Left lobe of liver (tissue), 2 donors: ENCODE measurements at places on chromosomes 6 and 20.

DNA sequence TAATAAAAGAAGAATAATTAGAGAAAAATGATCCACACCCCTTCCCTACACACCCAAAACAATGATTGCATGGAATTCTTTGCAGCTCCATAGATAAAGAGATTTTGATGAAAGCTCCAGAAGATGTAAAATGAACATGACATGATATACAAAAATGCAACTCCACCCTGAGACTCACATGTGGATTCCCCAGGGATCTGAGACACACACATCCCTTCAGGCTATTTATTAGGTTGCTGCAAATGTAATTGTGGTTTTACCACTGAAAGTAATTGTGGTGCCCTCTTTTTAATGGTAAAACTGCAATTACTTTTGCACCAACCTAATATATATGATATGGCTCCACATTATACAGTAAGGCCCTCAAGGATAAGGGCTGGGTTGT, 40.4 kb upstream of the TBC1D7 start:
- DNase-seq: no peak

DNA sequence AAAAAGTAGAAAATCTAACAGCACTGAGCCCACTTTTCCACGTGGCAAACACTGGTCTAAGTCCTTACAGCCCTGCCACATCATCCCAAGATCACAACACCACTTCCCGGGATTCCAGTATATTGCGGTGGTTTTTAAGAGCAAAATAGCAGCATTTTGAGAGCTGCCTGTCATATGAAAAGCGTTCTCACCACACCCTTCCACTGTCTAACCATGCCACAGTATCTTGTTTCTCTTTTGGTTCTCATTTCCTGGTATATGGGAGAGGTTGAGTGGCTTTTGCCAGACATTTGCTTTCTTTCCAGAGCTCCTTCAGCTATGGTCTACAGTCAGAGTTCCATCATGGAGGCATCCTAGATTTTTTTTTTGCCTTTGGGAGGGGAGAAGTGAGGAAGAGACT, 243.0 kb downstream of the TSHZ2 start:
- no peak for DNase-seq

DNA sequence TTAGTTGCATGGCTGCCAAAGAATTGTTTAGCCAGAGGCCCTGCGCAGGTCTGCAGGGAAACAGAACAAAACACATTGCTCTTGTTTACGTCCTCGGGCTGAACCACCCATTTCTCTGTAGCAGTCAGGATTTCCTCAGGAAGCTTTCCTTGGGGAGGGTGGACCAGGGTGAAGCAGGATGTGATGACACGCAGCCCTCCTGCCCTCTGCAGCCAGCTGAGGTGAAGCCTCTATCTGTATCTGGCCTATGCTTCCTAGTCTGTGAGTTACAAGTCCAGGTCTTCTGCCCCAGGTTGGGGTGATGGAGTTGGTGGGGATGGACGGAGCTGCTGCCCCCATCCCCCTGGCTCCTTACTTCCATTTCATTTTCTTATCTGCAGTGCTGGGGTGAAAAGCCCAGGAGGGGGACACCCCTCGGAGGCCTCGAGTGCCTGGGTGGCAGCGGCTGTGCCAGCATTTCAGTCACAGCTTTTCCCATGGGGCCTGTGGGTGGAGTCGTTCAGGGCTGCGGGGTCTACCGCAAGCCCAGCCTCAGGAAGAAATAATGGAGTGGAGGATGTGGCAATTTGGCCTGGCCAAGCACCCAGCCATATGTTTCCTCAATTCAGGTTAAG, 24.9 kb downstream of the SASH1 start:
- DNase-seq: peak; percentile 46

GRCh38 chr6:117552618-117553017, 49.7 kb downstream of the GOPC start:
- no peak for DNase-seq

DNA sequence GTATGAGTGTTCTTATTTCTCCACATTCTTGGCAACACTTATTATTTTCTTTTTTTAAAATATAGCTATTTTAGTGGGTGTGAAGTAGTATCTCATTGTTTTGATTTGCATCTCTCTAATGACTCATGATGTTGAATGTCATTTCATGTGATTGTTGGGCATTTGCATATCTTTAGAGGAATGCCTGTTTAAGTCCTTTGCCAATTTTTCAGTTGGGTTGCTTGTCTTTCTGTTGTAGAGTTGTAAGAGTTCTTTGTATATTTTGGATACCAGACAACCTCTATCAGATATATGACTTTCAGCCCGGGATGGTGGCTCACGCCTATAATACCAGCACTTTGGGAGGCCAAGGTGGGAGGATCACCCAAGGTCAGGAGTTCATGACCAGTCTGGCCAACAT, 5.1 kb upstream of the POPDC3 start:
- DNase-seq: no peak

DNA sequence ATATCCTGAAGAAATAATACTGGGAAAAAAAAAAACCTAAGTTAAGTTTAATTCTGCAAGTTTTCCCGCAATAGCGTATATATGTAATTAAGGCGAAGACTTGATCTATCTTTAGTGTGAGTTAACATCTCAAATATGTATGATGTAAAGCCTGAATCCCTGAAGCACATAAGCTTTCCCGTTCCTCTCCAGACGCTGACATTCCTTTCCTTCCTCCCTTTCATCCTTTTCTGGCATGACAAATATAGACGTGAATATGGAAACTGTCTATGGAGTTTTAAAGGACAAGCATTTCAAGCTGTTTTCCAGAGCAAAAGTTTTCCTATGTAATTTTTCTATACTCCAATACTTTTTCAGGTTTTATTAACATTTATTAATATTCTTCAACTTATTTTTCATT, 637.0 kb downstream of the COL12A1 start:
- no peak for DNase-seq
